Jurkat, Clone E6-1 (cell line): ENCODE measurements at places on chromosomes 16 and 17.
A peak's percentile ranks its signal among the peaks of the same experiment; 100 is the strongest.

DNA sequence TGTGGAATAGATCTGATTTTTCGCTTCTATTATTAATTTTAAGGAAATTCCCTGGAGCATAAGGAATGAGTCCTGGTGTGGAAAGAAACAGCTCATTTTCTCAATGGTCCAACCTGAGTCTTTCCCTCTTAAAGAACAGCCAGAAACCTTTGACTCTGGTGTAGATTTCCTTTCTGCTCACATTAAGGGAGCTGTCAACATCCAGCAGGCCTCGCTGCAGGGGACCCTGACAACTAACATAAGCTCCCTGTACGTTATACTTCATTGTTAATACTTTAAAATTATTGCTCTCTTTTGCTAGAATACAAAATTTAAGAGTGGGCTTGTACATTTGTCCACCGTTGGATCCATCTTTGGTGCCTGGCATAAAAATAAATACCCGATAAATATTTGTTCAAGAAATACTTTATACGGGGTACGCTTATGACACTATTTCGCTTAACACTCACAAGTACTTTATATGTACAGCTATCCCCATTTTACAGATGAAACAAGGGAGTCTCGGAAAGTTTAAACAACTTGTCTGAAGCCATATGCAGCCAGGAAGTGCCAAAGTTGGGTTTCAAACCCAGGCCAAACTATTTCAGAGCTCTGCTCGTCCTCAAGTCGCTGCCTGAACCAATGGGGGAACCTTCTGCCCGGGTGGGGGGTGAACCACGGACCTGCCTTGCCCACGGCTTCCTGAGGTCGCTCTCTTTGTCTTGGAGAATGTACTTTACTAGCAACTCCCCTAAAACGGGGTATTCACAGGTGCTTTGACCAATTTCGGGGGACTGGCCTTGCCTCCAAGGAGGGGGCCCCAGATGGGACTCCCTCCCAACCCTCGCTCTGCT, 611 bp downstream of the SMARCE1 start:
- peak; percentile 42 for DNase-seq

- no peak for DNase-seq
Measured at GRCh38 chr17:19288453-19288852, 51.3 kb downstream of the EPN2 start.

DNA sequence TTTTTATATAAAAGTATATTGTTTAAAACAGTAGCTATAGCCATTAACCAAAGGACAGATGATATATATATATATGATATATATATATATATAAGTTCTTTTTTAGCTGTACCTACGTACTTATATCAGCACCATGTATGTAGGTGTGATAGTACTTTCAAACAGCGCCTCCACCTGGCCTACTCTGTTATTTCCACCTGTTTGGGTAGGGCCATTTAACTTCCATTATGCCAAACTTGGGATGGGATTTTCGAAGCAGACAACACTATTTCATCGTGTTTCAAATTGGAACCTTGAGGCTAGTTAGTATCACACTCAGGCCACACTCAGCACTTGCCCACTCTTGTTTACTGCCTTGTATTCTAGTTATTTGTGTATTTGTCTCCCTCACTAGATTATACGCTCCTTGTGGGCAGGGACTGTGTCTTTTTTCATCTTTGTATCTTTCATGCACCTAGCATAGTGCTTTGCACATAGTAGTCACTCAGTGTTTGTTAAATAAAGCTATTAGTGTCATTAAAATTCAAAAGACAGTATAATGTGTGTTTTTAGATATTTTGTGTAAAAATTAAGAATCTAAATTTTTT, 11.8 kb upstream of the CLTC start:
- DNase-seq = no peak

DNA sequence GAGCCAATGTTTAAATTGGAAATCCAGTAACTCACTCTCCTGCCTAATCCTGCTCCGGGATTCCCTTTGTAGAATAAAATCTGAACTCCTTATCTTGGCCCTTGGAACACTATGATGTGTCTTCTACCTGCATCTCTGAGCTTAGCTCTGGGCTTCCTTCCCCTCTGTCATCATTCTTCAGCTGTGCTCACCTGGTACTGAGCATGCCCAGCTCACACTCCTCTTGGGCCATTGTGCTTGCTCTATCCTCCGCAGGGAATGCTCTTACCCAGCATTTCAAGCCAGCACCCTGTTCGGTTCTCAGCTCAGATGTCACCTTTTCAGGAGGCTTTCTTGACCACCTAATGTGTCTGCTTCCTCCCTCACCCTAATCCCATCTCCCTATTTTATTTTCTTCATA, 112.7 kb downstream of the ARHGAP44 start:
- DNase-seq = no peak

GRCh38 chr17:60134396-60135150, 15.2 kb upstream of the CA4 start:
- DNase-seq = no peak
